C1 segment of cervical spinal cord (tissue), 14 donors: ENCODE measurements at places on chromosomes 16 and 17.

- DNase-seq = no peak
These were observed 699 bp downstream of the MPRIP start for GRCh38 chr17:17042851-17043460.

DNA sequence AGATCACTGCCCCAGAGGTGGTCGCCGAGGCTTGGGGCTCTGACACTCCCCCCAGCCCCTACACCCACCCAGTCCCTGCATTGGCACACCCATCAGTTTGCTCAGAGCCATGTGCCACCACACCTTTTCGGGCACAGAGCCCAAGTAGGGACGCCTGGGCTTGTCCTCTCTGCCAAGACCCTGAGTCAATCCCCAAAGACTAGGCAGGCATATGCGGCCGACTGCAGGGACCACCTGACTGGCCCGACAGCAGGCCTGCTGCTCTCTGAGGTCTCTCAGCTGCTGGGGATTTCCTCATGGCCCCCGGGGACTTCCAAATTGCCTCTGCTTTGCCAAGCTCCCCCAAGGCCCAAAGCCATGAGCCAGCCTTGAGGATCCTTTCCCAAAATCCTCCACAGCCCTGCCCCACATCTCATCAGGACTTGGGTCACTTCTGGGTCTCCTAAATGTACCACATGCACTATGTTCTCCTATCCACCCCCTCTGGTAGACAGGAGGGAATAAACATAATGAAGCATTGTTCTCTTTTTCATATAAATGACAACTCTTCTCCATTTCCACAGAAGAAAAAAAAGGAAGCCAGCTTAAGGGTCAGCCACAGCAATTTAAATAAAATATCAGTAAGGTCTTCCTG, 30.6 kb downstream of the MYO18A start:
- no peak for DNase-seq

GRCh38 chr16:12087901-12088421, 111.4 kb downstream of the SNX29 start:
- no peak for DNase-seq

DNA sequence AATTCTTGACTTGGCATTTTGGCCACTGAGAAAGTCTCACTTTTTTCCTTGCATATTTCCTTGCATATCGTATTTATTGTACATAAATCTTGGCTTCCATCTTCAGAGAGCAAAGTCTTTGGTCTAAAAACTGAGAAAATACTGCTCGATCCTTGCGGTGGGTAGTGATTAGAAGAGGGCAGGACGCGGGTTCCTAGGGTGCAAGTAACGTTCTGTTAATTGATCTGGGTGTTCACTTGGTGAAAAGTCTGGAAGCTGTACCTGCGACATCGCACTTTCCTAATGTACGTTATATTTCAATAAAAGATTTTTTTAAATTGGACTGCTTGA, 758 bp upstream of the UBALD2 start:
- no peak for DNase-seq

DNA sequence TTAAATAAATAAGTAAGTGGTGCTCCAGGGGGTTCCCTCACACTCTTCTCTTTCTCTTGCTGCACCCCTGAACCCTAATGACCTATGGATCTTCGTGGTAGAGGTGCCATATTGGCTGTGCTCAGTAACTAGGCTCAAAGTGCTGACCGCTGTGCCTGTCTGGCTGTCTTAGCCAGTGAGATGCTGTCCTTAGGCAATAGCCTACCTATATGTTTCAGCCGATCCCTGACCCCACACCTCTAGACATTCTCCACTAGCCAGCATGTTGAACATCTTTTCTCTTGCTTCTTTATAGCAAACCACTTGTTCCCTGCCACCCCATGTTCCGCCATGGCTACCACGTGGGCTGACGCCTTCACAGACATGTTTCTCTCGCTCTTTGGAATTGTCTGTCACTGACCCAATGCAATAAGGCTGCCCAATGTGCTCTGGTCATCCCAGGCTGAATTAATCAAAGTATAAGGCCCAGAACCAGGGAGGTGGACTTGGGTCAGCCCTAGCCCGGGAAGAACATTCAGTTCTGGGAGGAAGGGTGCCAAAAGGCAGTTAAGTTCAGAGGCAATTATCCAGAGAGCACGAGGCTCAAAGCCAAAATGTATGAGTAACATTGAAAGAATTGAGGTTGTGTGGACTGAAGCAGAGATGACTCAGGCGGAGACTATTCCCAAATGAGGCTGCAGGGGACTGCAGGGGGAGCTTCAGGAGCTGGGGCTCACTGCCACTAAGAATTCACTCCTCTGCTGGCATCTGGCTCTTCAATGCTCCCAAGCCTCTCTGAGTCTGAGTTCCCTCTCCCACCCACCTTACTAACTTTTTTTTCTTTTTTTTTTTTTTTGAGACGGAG, 28.7 kb upstream of the TNRC6A start:
- peak; percentile 45 for DNase-seq

- DNase-seq = no peak
These were observed 8.6 kb upstream of the NXPH3 start for GRCh38 chr17:49567104-49567521.

GRCh38 chr16:69463876-69464275, 39.5 kb downstream of the CYB5B start:
- DNase-seq = peak; percentile 22

GRCh38 chr16:88548985-88549384, 21.2 kb upstream of the ZC3H18 start:
- no peak for DNase-seq

- DNase-seq = no peak
These were observed 389.6 kb downstream of the WWOX start for GRCh38 chr16:78489072-78489471.

DNA sequence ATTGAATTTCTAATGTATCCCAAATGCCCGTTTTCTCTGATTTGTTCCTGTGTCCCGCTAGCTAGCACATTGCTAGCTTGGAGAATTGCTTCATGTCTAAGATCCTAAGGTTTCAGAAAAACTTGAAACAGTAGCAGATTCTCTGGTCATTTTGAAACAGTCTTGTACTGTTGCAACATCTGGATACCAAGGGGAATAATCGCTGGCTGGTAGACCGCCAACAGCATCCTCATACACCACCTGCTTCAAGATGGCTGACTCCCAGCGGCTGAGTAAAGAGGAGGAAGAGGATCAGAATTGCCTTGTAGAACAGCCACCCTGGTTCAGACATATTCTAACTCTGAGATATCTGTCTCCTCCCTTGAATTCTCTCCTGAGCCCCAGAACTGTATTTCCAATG, 226.7 kb upstream of the ELAC2 start:
- DNase-seq = no peak

GRCh38 chr16:5903153-5903552, 805.6 kb upstream of the EEF2KMT start:
- no peak for DNase-seq

DNA sequence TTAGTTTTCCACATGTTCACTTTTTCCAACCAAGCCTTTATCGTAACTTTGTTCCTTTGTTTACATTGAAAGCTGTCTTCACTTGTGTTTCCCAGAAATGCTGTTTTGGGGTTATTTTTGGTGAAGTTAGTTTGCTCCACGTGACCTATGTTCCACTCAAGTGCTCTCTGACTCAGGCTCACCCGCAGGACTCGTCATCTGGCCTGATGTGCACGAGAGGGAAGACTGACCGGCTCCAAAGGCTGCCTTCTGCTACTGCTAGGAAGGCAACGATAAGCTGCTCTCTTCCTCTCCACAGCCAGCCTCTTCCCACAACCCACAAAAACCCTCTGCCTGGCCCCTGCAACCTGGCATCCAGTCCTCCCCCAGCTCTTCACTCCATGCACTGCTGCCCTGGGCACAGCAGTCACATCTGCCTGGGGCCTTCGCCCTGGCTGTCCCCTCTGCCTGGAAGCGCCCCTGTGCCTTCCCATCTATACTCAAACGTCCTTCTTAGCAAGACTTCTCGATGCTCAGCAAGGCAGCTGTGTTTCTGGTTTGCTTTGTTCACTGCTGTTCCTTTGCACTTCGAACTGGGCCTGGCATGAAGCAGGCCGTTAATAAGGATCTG, 28.0 kb downstream of the ZCCHC14 start:
- no peak for DNase-seq

GRCh38 chr17:27631411-27631760, 398 bp downstream of the LGALS9 start:
- no peak for DNase-seq

DNA sequence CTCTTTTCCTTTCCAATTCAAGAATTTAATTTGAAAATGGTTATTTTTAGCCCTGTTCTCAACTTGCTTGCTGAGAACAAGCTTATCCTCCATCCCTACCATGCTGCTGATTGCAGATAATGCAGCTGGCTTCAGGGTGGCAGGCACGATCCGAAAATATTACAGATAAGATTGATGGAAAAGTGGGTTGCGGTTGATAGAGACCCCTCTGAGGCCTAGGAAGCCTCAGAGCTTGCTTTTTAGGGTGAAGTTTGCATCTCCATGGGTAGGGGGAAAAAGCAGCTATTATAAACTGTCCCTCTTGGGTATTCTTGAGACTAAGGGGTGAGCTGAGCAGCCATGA, 116.5 kb upstream of the GOT2 start:
- no peak for DNase-seq

DNA sequence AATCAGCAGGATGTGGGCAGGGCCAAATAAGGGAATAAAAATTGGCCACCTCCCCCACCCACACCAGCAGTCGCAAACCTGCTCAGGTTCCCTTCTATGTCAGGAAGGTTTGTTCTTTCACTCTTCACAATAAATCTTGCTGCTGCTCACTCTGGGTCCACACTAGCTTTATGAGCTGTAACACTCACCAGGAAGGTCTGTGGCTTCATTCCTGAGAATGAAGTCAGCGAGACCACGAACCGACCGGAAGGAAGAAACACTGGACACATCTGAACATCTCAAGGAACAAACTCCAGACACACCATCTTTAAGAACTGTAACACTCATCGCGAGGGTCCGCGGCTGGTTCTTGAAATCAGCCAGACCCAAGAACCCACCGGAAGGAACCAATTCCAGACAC, 115.5 kb upstream of the TBX2 start:
- DNase-seq = no peak

DNA sequence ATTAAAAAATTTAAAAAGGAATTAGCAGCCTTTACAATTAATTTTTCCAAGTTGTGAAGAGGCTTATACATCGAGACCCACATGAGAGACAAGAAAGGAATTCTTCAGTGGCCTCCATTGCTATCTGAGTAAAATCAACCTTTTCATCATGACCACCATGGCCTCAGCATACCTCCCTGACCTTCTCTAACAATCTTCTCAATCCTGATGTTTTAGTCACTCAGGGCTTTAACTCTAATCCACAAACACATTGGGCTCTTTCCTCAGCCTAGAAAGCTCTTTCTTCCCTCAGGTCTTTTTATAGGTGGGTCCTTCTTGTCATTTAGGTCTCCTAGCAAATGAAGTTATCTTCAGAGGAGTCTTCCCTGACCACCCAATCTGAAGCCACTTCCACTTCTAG, 46.4 kb downstream of the SPOP start:
- DNase-seq = no peak

DNA sequence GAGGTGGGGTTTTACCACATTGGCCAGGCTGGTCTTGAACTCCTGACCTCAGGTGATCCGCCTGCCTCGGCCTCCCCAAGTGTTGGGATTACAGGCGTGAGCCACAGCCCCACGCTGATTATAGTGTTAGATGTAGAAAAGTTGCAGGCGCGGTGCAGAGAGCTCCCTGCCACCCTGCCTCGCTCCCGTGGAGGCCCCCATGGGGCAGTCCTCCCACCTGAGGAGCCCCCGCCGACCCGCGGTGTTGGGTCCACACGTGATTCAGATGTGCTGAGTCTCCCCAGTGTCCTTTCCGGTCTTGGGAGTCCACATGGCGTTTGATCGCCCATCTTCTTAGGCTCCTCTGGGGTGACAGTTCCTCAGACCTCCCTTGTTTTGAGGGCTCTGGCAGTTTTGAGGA, 5.2 kb upstream of the RPL13 start:
- DNase-seq = no peak

- no peak for DNase-seq
These were observed 46.0 kb downstream of the TMC5 start for GRCh38 chr16:19463468-19464315.

- DNase-seq = no peak
These were observed 17.6 kb downstream of the RPH3AL start for GRCh38 chr17:334974-335481.

DNA sequence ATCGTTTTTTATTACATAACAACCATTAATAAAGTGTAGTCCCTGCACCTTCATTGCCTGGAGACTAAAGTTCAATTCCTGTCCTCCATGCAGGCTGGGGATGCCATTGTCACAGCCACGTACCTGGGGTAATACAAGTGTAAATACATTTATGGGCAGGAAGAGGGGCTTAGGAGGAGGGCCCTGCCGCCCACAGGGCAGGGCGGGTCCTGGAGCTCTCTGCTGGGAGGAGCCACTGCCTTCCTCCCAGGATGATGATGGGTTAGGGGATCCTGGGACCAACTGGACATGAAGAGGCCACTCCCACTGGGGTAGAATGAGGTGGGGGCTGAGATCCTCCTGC, 44.1 kb upstream of the SLC38A10 start:
- no peak for DNase-seq
